CD4-positive, alpha-beta memory T cell (primary cell): ENCODE measurements at places on chromosomes 12 and 14. TPM values are rescaled to one million over a fixed set of nuclear protein-coding genes. Genes with fewer than 3 reads are reported as not detected.

GRCh38 chr14:39217214-39217879, 16.4 kb upstream of the MIA2 start:
- no peak for DNase-seq

DNA sequence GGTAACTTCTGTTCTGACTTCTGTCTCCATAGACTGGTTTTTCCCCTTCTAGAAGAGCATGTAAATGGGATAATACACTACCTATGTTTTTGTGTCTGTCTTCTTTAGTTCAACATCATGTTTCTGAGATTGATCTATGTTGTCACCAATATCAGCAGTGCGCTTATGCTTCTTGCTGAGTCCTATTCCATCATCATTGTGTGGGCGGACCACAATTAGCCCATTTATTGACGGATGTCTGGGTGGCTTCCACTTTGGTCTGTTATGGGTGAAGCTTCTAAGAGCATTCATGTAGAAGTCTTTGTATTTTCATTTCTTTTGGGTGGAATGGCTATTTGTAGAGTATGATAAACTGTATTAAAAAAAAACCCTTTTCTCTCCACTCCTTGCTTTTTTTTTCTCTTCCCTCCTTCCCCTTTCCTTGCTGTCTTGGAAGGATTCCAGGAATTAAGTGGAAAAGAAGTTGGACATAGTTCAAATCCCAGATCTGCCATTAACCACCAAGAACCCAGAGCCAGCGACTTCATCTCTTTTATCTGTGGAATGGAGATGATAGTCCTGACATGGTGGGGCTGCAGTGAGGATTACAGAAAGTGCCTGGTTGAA, 7.0 kb upstream of the SERPINA1 start:
- DNase-seq = no peak

- DNase-seq = no peak
These were observed 22.3 kb upstream of the DIO2 start for GRCh38 chr14:80233470-80234089.

GRCh38 chr14:91931478-91932088, 15.9 kb downstream of the FBLN5 start:
- no peak for DNase-seq

GRCh38 chr14:26594756-26595545, 2.9 kb downstream of the NOVA1 start:
- DNase-seq = no peak

GRCh38 chr14:31029016-31029970, 3.1 kb upstream of the STRN3 start:
- DNase-seq = no peak

- DNase-seq = no peak
These were observed 15.9 kb downstream of the GLIPR1L1 start for GRCh38 chr12:75350413-75350812.

DNA sequence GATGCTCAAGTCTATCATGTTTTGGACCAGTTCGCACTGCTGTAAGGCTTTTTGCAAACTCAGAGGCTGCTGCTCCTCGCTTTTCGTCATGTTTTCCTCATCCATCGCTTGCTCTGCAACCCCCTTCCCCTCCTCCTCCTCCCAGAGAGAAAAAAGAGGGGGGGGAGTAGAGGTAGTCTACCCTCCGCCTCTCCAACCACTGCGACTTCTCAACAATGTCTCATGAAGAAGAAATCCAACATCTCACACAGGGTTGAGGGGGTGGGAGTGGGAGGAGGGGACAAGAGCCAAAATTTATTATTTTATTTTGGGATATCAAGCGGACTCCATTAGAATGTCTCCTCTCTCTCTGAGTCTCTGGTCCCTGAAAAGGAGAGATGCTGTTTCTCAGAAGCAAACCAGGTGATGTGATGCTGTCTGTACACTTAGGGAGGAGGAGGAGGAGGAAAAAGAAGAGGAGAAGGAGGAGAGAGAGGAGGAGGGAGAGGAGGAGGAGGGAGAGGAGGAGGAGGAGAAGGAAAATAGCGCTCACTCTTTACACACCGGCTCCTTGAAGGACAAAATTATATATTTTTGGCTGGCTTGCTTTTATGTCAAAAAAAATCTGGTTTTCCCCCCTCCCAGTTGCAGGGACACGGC, 520 bp downstream of the KSR2 start:
- DNase-seq = no peak

GRCh38 chr12:33438851-33439586, 600 bp downstream of the SYT10 start:
- DNase-seq = no peak

DNA sequence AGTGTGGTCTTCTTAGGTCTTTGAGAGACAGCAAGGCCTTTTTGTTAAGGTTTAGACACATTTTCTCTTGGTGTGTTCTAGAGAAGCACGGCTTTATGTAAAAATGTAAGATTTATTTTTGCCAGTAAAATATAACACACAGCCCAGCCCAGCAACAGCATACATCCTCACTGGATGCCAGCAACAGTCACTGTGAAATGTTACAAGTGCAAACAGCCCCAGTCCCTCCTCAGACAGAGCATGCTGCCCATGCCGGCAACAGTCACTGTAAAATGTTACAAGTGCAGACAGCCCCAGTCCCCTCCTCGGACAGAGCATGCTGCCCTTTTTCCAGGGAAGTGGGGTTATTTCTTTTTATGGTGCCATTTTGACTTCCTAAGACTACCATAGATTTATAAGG, 207.6 kb downstream of the CHST11 start:
- no peak for DNase-seq

DNA sequence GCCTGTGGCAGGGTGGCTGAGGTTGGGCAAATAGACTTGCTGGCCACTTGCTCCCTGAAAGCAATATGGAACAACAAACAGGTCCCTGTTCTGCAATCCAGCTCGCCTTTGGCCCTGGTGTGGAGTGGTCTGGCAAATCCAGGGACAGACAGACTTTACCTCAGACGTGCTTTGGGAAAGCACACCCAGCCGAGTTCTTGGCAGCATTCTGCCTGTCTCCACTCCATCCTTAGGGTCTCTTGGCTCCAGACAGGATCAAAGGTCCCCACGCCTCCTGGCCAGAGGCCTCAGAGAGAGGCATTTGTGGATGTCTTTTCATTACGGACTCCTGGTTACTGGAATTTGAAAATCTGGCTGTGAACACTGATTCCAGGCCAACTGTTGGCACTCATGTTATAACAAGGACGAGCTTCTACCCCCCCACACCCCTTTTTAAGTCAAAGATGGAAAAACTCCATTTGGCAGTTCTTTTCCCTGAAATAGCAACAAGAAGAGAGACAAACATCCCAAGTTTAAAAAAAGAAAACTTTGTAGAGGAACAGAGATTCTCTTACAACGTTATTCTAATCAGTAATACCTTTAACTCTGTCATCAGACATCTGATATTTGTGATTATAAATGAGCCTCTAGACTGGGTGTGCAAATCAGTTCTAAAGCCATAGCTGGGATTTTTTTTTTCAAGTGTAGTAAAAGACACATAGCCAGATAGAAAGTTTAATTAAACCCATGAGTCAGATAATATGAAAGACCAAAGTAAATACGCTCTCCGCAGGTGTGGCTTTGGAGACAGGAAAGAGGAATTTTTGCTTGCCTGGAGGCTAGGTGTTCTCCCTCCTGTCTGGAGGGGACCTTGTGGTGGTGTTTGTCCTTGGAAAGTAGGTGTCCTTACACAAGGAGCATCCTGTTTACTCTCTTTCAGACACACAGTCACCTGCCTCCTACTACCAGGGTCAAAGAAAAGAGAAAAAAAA, 60.7 kb downstream of the GALNT8 start:
- no peak for DNase-seq

DNA sequence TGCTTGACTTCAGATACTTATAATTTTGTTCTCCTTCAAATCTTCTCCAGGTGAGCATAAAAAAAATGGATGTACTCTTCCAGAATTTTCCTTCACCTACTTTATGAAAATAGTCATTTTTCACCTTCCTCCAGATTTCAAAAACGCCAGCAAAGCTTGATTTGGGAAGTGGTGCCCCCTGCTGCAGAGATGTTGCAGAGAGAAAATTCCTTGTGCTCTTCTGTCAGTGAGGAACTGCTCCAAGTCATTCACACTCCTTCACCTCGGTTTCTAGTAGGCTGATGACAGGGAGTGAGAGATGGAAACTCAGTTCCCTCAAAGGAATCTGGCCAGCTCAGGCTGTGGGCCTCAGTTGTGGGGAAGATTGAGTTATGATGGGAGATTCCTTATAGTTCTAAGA, 24.2 kb upstream of the RNASE3 start:
- no peak for DNase-seq

DNA sequence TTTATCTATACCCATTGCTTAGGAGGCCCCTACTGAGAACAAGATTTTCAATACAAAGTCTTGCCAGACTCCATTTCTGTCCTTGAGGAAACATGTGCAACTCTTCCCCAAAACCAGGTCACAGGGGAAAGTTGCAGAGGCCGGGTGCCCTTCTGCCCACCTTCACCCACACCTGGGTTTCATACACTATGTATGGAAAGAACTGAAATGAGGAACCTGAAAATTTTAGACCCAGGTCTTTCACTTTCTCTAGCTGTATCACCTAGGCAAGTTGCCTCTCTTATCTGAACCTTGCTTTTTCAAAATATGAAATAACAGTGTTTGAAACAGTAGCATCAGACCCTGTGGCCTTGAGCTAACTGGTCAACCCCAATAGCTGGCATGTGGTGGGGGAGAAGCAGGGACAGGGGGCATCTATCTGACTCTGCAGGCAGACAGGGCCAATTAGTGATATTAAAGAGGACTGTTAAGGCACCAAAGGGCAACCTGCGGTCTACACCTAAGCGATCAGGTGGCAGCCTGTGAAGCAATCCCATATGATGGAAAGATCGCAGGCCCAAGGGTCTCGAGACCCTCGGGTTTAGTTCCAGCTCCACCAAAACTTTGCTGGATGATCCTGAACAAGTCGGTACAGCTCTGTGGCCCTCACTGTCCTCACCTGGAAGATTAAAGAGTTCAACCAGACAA, 346.5 kb downstream of the BCL11B start:
- DNase-seq = no peak

GRCh38 chr12:104331376-104331775, 27.8 kb downstream of the EID3 start:
- DNase-seq = no peak

GRCh38 chr12:128787827-128788226, 35.9 kb downstream of the SLC15A4 start:
- no peak for DNase-seq

- DNase-seq = no peak
These were observed 163.9 kb downstream of the RBM19 start for GRCh38 chr12:113802000-113802749.

GRCh38 chr12:90004319-90005074, 295.9 kb upstream of the ATP2B1 start:
- no peak for DNase-seq

GRCh38 chr12:12803186-12803585, 10.0 kb upstream of the DDX47 start:
- DNase-seq = peak; percentile 74

DNA sequence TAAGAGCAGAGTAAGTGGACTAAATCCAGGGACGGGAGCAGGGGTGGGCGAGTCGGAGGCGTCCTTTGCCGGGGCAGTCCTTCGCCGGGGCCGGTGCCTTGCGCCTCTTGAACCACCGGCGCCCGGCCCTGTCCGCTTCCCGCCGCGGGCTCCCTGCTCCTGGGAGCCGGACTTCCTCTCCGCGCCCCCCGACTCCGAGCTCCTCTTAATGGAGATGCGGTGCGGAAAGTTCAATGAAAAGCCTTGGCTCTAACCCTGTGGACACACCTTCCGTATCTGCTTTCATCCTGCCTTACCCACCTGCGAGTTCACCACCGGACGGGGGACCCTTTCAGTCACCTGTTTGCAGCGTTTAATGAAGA, 412 bp downstream of the FGFR1OP2 start:
- peak; percentile 23 for DNase-seq

DNA sequence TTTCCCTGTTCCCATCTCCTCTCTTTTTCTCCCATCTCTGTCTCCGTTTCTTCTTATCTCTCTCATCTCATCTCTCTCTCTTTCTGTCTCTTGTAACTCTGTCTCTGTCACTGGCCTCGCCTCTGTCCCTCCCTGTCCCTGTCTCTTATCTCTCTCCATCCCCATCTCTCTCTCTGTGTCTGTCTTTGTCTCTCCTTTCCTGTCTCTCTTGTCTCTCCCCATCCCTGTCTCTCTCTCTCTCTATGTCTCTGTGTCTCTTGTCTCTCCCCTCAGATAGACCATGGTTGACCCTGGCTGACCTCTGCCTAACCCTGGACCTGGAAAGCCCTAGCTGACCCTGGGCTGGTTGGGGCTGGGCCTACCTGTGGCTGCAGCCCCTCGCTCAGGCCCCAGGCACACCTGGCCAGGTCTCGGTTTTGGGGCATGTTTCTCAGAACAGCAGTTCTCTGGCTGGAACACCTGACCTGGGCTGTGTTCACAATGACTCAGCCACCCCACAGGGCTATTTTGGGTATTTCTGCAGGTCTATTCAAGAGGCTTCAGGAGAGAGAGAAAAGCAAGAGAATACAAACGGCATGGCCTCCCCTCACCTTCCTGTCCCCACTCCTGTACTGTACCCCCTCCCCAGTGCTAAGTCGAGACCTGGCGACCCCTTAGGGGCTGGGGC, 174.4 kb downstream of the TMEM121 start:
- DNase-seq = no peak

DNA sequence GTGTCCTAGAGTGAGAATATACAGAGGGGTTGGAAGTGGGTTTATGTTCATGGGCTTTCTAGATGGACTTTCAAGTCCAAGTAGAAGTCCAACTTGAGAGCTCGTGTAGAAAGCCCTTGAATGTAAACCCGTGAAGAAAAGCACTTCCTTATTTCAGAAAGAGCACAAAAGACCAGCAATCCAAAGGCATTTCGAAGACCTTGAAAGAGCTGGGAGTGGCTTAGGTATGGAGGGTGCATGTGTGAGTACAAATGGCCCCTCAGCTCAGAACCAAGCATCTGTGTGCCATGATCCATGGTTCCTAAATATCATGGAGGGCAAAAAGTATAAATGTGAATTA, 160.7 kb downstream of the ETV6 start:
- DNase-seq = no peak

The BAZ1A gene
- total RNA-seq = 56.4 TPM

The ACOT6 gene
- total RNA-seq = not detected

The ARMH4 gene
- not detected for total RNA-seq

The ST8SIA1 gene
- 52.2 TPM for total RNA-seq

The STX2 gene
- total RNA-seq = 35.3 TPM

The DIO2 gene
- not detected for total RNA-seq

The STAC3 gene
- total RNA-seq = 3.0 TPM
